ENCODE measurements at places on chromosomes 3 and 15.

- DNase-seq = peak; percentile 65
Observed at GRCh38 chr15:90002428-90002844, 1.3 kb downstream of the ZNF710 start.

DNA sequence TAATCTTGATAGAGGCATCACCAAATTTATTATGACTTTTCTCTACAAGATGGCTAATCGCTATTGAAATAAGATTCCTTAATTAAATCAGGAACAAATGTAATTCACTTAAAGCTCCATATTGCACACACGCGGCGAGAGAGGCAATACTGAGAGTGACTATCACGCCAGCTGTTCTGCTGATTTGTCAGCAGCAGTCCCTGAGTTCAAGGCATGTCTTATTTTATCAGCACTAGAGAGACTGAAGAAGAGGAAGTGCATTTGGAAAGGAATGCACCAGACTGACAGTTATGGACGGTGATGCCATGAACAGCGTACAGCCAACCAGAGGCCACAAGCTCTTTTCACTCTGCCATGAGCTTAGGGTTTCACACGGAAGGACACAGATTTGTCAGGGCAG lies 83.6 kb upstream of the SLCO3A1 start:
- DNase-seq = no peak

GRCh38 chr3:140250945-140251344 lies 316.0 kb downstream of the CLSTN2 start:
- no peak for DNase-seq

GRCh38 chr15:41838400-41838897 lies at the start of gene PLA2G4B:
Gene PLA2G4B, plus strand, starts transcription at chr15:41838847. Its CDS starts 67 bp downstream, at chr15:41838914.
- no peak for DNase-seq

- DNase-seq = peak; percentile 82
Observed at GRCh38 chr15:63763476-63764123, 70.1 kb downstream of the HERC1 start.

- no peak for DNase-seq
Observed at GRCh38 chr15:81407718-81408117, 33.7 kb upstream of the TMC3 start.

GRCh38 chr3:41716471-41716870 lies 245.4 kb downstream of the ULK4 start:
- peak; percentile 18 for DNase-seq

DNA sequence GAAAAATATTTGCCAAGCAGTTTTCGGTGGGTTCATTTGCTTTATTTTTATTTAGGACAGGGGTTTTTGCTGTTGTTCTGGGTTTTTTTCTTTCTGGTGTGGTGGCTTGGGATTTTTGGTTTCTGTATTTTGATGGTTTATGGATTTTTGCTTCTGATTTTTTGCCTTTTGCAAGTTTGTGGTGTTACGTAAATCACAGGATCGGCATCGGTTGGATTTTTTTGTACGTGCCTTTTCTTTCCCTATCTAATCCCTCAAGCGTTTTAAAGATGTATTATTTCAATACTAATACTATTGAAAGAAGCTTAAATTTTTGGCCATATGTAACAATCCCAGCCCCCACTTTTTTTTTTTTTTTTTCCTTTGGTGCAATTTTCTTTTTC lies 782 bp upstream of the BCL6 start:
- DNase-seq = peak; percentile 11

GRCh38 chr3:73616056-73616455 lies 8.7 kb downstream of the PDZRN3 start:
- DNase-seq = no peak

- DNase-seq = peak; percentile 15
Observed at GRCh38 chr3:168213920-168214319, 118.2 kb upstream of the GOLIM4 start.

DNA sequence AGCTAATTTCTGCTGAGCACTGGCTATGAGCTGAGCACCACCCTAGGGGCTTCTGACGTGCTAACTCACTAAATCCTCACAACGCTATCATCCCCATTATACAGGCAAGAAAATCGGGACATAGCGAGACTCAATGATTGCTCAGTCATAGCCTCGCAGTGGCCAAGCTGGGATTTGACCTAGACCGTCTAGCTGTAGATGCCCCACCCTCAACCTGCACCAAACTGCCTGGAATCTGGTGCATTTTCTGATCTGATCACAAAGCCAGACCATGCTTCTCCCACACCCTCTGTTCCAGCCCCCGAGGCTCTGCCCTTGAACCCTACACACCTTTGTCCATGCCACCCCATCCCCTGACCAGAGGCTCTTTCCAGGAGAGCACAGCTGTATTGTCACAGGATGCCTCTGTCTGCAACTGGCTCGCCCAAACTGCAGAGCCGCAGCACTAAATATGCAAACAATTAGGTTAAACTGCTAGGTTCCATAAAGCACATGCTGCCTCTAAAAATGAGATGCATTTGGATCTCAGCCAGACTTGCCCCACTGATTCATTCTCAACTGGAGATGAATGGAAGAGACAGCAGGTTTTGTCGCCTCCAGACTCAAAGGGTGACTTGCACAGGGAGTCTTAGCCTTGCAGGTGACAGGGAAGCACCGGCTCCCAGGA lies 95.2 kb downstream of the NUP210 start:
- no peak for DNase-seq

- no peak for DNase-seq
Observed at GRCh38 chr3:165742351-165742750, 94.9 kb downstream of the BCHE start.

DNA sequence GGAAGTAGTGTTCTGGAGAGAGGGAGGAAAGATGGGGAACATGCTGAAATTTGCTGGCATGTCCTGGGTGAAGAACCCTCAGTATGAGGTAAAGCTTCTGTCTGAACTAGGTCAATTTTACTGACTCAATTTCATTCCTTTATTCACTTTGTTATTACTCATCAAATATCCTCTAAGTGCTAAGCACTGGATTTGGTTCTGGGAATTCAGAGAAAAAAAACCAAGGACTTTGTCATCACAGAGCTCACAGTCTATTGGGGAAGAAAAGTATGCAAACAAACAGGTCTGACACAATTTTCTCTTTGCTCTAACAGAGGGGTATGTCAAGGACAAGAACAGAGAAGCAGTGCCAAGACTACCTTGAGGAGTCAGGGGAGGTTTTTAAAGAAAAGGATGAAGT lies 68.0 kb downstream of the TFG start:
- DNase-seq = peak; percentile 63

- DNase-seq = no peak
Observed at GRCh38 chr15:66169023-66169422, 84.5 kb downstream of the MEGF11 start.

GRCh38 chr15:52803467-52804306 lies 13.6 kb upstream of the ONECUT1 start:
- no peak for DNase-seq

Data from ELR (cell line).